Amygdala (tissue), 56 donors: ENCODE measurements at places on chromosomes 12 and 14.

DNA sequence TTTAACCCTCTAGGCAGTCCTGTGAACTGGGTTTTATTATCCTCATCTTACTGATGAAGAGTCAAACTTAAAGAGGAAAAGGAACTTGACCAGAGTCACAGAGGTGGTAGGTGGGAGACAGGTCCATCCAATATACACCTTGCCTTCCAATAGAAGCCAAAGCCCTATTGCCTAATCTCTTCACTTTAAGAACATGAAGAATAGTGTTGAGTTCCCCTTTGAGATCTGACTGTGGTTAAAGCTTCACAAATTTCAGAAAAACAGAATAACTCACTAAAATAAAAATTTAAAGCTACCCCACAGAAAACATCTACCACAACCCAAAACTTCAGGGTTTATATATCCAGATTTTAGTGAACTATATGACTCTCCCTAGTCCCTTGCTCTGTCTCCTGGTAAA lies 115.4 kb downstream of the ETV6 start:
- DNase-seq = no peak

- no peak for DNase-seq
These were observed 31.5 kb downstream of the EPS8 start for GRCh38 chr12:15757553-15758255.

- peak; percentile 42 for DNase-seq
These were observed 4.2 kb downstream of the PLEKHG3 start for GRCh38 chr14:64708148-64709004.

GRCh38 chr12:25107920-25108319 lies 87.0 kb downstream of the DNAI7 start:
- DNase-seq = no peak

GRCh38 chr14:91674911-91675310 lies 57.0 kb downstream of the CATSPERB start:
- no peak for DNase-seq

- no peak for DNase-seq
These were observed 254.8 kb downstream of the VRK1 start for GRCh38 chr14:97052001-97052400.

- no peak for DNase-seq
These were observed 17.6 kb downstream of the GNPTAB start for GRCh38 chr12:101813117-101813516.

- no peak for DNase-seq
These were observed 37.3 kb downstream of the BAZ1A start for GRCh38 chr14:34837801-34838322.

DNA sequence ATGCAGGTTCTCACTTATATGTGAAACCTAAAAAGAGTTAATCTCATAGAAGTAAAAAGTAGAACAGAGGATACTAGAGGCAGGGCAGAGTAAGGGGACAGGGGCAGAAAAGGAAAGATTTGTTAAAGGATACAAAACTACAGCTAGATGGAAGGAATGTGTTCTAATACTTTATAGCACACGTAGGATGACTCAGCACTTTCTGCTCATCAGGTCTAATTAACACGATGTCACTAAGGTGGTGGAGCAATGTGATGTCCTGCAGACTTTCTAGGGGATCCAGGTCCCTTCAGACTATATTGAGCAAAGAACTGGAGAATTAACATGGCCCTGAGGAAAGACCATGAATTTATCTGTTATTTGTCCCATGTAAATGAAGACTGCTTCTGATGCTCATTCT lies 80.8 kb upstream of the CMKLR1 start:
- DNase-seq = no peak
